Frontal cortex (tissue), 4 donors: ENCODE measurements at places on chromosomes 3 and 15. TPM values are rescaled to one million over a fixed set of nuclear protein-coding genes. Genes with fewer than 3 reads are reported as not detected.
A peak's percentile ranks its signal among the peaks of the same experiment; 100 is the strongest.

GRCh38 chr3:36881735-36882134 lies 63.1 kb downstream of the TRANK1 start:
- DNase-seq, result no peak

GOLGA8S gene
- total RNA-seq, result not detected

- no peak for DNase-seq
Observed at GRCh38 chr3:23324745-23325144, 121.6 kb downstream of the UBE2E2 start.

DNA sequence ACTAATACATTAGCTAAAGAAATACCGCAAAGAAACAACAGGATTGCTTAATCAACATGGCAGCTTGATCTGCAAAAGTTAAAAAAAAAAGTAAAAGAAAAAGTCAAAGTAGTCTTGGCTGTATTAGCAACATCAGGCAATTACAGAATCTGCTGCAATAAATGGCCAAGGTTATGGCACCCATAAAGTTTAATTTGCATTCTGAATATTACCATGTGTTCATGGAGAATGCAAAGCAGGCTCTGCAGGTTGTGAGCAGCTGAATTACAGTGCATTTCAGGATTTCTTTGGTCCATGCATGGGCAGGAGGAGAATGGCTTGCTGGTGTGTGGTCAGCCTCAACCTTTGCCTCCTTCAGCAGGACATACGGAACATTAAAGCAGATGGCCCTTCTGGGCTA lies 199.1 kb upstream of the AZI2 start:
- DNase-seq, result no peak

- DNase-seq, result peak; percentile 37
Observed at GRCh38 chr3:42013691-42014457, 52.0 kb upstream of the ULK4 start.

CPNE9 gene
- total RNA-seq, result 0.41 TPM

- DNase-seq, result no peak
Observed at GRCh38 chr3:9420850-9421549, 23.6 kb downstream of the SETD5 start.
